ENCODE measurements at places on chromosomes 1 and 21.

DNA sequence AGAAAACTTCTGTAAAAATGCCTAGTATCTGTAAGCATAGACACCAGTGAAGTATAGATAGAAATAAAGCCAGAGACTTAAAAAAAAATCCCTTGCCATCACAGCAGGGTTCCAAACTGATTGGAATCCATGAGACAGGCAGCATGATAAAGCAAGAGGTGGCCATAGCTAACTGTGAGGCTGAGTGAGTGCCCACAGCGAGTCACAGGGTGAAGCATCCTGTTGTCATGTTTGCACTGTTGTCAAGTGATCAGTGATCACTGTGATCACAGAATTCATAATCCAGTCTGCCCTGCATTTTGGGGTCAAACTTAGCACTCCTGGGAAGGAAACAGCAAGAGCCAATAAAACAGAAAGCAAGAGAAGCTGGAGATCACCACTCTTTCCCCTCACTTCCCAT, 33.3 kb downstream of the LRRC8B start:
- no peak for DNase-seq

DNA sequence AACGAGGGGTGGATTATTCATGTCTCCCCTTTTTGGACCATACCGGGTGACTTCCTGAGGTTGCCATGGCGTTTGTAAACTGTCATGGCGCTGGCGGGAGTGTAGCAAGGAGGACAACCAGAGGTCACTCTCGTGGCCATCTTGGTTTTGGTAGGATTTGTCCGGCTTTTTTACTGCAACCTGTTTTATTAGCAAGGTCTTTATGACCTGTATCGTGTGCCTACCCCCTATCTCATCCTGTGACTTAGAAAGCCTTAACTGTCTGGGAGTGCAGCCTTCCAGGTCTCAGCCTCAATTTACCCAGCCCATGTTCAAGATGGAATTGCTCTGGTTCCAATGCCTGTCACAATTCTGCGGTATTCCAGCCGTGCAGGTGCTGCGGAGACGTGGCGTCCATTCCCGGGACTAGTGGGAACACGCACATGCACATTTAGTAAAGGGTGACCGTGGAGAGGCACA, 40.2 kb upstream of the ZNF496 start:
- DNase-seq, result no peak

DNA sequence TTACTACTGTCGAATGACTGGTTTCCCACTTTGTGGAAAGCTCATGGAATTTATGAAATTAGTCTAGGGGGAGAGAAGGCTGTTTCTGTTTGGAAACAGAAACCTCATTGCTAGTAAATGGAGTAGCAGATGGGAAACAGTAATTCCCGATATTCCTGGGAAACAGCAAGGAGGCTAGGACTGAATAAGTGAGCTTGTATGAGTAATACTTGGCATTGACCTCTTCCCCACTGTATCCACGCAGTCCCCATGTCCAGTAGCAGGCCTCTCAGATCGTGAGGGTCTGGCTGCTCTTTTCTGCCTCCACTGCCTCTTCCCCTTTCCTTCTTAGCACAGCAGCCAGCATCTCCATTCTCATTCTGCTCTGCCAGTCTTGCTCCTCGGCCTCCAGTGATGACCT, 75.5 kb downstream of the PRDM2 start:
- no peak for DNase-seq

DNA sequence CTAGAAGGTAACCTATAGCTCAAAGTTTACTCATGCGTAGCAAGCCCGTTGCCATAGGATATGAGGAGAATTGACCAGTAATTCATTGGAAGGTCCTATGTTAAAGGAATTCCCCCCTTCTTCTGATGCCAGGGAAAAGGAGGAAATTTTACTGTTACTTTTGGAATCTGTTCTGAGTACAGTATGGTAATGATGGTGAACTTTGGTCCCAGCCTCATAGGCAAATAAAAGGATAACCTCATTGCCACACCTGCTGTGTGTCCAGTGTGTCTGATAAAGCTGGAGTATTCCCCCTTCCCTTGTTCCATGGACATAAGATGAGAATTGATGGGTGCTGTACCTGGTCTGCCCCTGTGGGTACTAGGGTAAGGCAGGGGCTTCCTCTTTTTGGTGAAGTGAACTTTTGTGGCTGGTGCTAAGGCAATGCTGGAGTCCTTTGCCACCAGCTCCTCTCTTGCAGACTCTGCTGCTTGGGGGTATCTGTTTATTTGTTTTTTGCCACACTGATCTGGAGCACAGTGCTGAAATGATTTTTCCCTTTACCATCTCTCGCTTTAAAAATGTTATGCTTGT, 22.2 kb downstream of the MPZ start:
- DNase-seq, result no peak

DNA sequence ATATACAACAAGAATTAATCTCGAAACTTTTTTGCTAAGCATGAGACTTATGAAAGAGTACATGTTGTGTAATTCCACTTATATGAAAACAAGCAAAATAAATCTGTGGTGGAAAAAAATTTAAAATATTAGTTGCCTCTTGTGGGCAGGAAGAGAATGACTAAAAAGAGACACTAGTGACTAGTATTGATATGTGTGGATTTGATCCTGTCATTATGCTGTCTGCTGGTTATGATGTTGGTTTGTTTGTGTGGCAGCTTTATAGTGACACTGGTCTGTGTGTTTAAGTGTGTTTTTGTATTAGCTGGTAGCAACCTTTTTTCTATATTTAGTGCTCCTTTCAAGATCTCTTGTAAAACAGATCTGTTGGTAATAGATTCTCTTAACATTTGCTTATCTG, 267.8 kb upstream of the NRIP1 start:
- DNase-seq, result no peak

GRCh38 chr1:55413286-55413685, 198.1 kb upstream of the USP24 start:
- DNase-seq, result no peak
